NCI-H1930 (cell line): ENCODE measurements at places on chromosomes 6 and 20.

GRCh38 chr6:36834576-36835341, 4.5 kb downstream of the CPNE5 start:
- DNase-seq: no peak

- peak; percentile 95 for DNase-seq
Observed at GRCh38 chr6:138403801-138404665, at the start of gene HEBP2. Gene HEBP2 (plus strand): TSS chr6:138404223. CDS start chr6:138404496, 273 bp downstream.

DNA sequence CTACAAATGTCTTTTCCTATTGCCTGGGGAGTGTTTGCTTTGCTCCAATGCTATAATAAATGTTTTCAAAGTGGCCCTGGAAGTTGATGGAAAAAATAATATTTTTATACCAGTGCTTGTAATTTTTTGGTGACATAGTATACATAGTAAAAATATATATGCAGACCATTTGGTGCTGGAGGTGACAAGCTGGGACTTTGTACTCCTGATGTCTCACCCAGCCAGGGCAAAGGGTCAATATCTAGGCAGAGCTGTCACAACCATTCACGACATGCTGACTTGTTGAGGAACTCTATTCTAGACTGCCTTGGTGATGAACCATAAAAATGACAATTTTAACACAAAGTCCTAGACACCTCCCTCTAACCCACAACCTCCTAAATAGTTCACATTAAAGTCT, 203.0 kb downstream of the PLCB1 start:
- no peak for DNase-seq

- DNase-seq: no peak
Observed at GRCh38 chr6:168100803-168101589, 22.0 kb upstream of the FRMD1 start.

DNA sequence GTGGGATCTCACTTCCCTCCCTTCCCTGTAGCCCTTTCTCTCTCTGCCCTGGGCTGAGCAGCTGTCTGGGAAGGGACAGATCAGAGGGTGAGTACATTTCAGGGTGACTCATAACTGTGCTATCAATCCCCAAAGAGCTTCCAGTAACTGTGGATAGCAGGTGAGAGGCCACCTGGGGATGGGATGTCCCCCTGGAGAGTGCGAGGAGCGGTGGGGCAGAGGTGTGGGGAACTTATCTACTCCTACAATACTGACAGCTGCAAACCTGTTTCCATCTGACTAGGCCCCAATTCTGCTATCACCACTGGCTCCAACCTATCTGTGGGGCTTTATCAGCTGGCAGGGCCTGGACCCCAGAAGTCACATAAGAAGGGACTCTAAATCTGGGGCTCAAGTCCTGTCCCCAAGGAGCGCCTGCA, 32.6 kb downstream of the KCNK5 start:
- no peak for DNase-seq

DNA sequence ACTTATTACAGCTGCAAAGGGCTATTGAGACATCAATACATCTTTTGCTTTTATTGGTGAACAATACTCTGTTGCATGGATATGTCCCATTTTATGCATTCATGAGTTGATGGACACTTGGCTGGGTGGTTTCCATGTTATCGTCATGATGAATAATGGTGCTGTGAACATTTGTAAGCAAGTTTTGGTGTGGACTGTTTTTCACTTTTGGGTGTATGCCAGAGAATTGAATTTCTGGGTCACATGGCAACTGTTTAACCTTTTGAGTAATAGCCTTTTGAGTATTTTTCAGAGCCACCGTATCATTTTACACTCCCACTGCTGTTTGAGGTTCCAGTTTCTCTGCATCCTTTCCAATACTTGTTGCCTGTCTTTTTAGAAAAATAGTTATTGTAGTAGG, 107.0 kb downstream of the JARID2 start:
- DNase-seq: no peak

DNA sequence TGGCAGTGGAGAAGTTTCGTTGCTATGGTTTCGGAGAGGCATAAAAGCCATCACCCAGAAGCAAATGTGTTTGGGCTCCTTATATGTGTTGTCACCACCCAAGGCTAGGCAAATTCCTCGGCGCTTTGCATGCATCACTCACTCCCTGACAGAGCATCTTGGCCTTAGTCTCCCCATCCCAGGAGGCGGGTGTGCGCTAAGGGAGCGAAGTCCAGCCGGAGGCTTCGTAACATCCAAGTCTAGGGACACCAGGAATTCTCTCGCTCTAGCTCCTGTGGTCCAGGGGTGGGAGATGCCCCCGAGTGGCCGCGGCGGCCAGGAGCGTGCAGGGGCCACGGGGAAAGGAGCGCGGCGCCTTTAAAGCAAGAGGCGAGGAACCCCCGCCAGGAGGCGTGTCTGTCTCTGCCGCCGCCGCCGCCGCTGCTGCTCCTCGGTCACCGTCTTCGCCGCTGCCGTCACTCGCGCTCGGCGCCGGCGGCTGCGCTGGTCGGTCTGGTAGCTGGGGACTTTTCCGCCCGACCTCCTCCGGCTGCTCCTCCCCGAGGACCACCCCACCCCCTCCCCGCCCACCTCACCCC, at the start of gene GRIK2:
Gene GRIK2, plus strand, starts transcription at position 458 of the 578 bp plus-strand sequence.
- peak; percentile 36 for DNase-seq

DNA sequence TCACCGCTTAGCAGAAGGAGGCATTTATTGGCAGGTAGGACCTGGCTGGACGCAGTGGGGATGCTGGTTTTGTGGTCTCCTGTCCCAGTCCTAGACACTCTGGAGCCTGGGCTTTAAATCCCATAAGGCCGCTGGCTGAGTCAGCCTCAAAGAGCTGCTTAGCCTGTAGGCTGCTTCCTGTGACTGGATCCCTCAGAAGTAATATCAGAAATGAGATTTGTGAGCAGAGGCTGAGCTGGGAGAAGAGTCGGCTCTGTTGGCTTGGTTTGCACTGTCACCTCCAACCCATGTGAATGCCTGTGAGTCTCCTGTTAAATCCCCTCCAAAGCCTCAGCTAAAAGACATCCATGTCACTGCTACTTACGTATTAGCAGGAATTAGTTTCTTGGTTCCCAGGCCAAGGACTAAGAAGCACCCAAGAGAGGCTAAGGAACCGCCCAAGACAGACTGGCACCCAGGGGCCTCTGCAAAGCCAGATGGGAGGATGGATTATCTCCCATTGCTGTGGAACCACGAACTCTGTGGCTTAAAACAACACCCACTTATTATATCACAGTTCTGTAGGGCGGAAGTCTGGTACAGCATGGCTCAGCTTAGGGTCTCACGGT, 289.4 kb downstream of the CDC5L start:
- no peak for DNase-seq

DNA sequence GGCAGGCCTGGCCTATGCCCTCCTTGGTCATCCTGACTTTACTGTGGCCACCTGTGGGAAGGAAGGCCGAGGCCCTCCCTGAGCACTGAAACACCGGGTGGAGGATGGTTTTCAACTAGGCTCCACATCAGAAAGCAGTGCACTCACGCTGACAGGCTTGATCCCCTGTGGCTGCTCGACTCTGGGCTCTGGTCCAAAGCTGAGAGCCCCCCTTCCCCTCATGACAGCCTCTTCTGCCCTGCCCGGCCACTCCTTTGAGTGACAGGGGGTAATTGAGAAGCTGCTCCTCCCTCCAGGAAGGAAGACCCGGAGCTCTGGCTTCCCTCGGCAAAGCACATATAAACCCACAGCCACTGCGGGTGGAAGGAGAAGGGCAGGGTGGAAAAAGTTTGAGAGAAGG, 43.6 kb downstream of the MUC22 start:
- DNase-seq: no peak

- DNase-seq: no peak
Observed at GRCh38 chr6:142902636-142903053, 42.3 kb downstream of the HIVEP2 start.

DNA sequence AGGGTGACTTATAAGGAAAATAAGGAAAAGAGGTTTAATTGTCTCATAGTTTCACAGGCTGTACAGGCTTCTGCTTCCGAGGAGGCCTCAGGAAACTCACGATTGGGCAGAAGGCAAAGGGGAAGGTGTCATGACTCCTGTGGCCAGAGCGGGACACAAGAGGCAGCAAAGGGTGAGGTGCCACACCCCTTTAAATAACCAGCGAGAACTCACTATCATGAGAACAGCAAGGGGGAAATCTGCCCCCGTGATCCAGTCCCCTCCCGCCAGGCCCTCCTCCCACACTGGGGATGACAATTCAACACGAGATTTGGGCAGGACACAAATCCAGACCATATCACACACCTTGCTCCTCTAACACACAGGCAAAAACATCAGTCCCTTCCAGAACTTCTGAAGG, 254.0 kb downstream of the DLL1 start:
- DNase-seq: no peak

DNA sequence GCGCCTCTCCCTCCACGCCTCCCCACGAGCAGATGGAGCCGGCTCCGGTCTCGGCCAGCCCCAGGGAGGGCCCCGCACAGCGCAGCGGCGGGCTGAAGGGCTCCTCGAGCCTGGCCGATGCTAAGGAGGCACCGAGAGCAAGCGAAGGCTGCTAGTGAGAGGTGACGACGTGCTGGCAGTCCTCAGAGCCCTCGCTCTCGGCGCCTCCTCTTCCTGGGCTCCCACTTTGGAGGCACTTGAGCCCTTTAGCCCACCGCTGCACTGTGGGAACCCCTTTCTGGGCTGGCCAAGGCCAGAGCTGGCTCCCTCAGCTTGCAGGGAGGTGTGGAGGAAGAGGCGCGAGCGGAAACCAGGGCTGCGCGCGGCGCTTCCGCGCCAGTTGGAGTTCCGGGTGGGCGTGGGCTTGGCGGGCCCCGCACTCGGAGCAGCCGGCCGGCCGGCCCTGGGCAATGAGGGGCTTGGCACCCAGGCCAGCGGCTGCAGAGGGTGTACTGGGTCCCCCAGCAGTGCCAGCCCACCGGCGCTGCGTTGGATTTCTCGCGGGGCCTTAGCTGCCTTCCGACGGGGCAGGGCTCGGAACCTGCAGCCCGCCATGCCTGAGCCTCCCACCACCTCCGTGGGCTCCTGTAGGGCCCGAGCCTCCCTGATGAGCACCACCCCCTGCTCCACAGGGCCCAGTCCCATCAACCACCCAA, 2.5 kb upstream of the TMEM14C start:
- no peak for DNase-seq

DNA sequence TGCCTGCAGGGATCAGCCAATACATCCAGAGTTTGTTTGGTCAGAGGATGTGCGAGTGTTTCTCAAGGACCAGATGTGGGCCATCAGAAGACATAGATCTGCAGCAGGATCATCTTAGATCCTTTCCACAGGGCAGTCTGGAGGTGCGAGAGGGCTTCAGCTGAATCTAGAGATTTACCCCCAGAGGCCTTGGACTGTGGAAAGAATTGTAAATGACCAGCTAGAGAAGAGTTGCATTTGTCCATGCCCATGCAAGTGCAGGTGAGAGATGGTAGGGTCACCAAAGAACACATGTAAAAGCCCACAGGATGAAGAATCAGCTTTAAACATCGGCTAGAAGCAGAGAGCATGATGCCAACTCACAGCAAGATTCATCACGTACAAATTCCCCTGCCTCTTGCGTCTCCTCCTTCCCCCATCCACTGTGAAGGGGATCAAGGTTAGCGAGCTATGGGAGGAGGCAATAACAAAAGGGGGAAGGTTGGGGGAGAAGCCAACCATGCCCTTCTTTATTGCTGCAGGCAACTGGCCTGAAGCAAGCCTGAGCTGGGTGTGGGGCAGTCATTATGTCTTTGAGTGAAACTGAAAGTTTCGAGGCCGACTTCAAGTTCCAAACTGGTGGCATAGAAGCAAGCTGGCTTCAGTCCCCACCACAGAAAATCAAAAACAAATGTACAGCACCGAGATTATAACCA, 83.5 kb downstream of the SCML4 start:
- DNase-seq: no peak

GRCh38 chr6:129440691-129441090, 269.3 kb downstream of the ARHGAP18 start:
- DNase-seq: no peak

- DNase-seq: no peak
Observed at GRCh38 chr6:36712816-36713215, 15.2 kb downstream of the RAB44 start.

- DNase-seq: no peak
Observed at GRCh38 chr6:44960898-44961297, 367.2 kb upstream of the RUNX2 start.

DNA sequence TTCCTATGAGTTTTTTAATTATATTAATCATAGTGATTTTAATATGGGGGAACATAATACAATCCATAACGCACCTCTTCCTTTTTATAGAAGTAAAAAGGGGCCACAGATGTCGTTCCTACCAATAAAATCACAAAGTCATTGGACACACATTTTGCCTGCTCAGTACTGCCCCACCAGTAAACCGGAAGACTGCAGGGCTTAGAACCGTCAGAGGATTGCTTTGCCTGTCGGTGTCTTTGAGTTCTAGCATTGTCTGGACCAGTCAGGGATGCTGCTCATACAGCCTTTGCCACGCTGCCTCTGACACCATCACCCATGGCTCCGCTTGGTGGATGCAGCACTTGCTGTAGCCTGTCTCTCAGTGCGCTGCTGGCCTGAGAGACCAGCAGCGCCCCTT, 853.6 kb downstream of the C6orf118 start:
- no peak for DNase-seq

DNA sequence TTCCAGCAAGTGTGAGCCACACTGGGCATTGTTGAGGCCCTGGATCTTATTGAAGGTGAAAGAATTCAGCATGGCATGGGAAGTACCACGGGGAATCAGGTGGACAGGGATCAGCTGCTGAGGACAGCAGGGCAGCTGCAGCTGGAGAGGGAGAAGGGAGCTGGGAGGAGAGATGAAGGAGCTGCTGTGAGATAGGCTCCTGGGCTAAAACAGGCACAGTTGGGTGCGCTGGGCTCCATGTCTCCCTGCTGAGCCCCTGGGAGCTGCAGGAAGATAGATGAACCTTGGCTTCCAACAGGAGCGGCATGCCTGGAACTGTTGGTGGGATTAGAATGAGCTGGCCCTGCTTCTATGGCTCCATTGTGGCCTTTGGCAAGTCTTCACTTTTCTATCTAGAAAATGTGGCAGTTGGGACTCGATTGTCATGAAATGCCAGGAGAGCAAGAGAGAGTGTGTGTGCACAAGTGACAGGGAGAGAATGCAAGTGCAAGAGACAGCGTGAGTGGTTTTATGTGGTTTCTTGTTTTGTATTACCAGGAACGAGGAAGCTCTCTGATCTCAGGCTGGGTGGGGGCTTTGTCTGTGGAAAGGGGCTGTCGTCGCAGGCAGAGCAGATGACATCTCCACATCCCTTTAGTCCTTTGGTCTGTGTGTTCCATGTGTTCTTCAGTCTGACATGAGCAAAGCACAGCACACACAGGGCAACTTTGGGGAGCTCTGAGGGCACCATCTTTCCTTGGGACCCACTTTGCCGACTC, 20.4 kb downstream of the SNPH start:
- no peak for DNase-seq

DNA sequence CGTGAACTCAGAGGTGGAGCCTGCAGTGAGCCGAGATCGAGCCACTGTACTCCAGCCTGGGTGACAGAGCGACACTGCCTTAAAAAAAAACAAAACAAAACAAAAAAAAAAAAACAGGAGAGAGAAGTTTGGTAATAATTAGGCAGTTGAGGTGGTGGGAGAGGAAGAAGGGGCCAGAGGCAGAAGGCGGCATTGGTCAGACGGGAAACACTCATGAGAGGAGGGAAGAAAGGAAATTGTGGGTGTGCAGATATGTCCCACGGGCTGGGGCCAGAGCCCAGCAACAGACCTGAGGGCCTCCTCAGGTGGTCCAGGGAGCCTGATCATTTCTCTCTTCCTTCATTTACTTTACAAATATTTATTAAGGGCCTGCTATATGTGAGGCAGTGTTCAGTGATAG, 20.0 kb downstream of the SULF2 start:
- DNase-seq: no peak
